A549 treated with GW870086 at 1 μM for 4 hours (cell line): ENCODE measurements at places on chromosomes 3 and 15. TPM values are rescaled to one million over a fixed set of nuclear protein-coding genes. Genes with fewer than 3 reads are reported as not detected.

The SCAANT1 gene
- not detected in 5 replicates for total RNA-seq

The PLOD2 gene
- 76.2 to 120 TPM (median 111 TPM) in 5 replicates for total RNA-seq

The PDE8A gene
- total RNA-seq, result 22.4 to 28.8 TPM (median 27.8 TPM) in 5 replicates

The ANKRD34C gene
- not detected in 5 replicates for total RNA-seq

The GOLGA8N gene
- total RNA-seq, result 1.1 to 1.7 TPM (median 1.4 TPM) in 5 replicates

The TGFBR2 gene
- total RNA-seq, result 52.8 to 66.8 TPM (median 62.6 TPM) in 5 replicates

The SAMD7 gene
- not detected in 5 replicates for total RNA-seq

The SMCO1 gene
- total RNA-seq, result not detected in 5 replicates
